NCI-H748 treated with DMSO at 0.1 percent for 48 hours (cell line): ENCODE measurements at places on chromosomes 5 and 9.

GRCh38 chr5:3393122-3393919, 202.3 kb upstream of the IRX1 start:
- DNase-seq: no peak

DNA sequence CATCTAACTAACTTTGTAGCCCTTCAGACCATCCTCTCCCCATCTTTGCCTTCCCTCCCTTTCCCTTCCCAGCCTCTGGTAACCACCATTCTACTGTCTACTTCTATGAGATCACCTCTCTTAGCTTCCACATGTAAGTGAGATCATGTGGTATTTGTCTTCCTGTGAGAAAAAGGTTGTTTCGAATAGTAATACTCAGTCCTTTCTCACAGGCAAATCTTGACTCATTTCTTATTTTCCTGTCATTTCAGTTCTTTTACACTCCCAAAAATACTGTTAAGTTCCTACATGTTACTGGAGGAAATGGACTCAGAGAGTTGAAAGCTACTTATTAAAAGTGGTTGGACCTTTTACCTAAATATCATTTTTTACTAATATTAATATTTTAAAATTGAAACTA, 82.1 kb downstream of the SLF1 start:
- DNase-seq: no peak

DNA sequence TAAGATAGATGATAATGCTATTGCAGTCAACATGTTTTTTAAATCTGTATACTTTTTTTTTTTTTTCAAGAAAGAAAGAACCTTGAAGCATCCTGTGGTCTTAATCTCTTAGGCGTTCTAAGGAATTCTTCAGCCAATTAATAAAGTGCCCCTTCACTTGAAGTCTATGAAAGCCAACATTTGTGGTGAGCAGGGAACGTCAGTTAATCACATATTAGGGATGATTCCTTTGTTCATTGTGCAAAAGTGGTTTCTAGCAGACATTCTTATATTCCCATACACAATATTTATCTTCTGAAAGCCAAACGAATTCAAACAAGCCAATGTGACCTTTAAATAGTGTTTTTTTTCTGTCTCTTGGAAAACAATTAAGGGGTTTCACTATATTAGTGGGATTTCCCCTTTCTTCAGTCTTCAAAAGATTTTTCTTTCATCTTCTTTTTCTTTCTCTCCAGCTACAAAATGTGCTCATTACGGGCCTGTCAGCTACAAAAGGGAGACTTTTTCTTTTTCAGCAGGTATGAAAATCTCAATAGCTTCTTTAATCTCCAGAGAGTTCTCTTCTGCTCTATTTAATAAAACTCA, 40.1 kb downstream of the TMEM167A start:
- no peak for DNase-seq

DNA sequence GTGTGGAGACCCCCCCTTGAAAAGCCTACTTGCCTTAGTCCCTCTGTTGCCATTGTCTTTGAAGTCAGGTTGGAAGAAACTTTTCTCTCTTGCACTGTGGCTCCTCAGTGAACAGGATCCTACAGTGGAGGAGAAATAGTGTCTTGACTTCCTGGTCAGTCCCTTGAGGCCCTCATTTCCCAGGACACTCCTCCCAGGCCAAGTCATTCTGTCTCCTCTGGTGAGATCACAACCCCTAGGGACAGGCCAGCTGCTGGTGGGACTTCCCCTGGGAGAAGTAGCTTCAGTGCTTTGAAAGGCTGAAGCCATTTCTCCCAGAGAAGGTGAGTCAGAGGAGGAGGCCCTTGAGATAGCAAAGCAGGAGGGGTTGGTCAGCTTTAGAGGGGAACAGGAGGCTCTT, 10.1 kb upstream of the GRIA1 start:
- no peak for DNase-seq

DNA sequence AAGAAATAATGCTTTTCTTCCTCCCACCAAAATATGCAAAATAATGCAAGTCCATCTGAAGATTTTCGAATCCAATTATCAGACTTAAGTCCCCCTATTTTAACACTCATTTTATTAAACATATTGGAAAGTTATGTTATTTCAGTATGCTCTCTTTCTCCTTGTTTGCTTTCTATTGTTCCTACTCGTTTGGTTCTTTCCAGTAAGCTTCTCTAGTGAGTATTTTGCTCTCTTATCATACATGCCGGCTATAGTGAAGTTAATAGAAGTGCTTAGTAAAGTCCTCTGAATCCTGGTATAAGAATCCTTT, 517 bp downstream of the ALDH1A1 start:
- DNase-seq: no peak

DNA sequence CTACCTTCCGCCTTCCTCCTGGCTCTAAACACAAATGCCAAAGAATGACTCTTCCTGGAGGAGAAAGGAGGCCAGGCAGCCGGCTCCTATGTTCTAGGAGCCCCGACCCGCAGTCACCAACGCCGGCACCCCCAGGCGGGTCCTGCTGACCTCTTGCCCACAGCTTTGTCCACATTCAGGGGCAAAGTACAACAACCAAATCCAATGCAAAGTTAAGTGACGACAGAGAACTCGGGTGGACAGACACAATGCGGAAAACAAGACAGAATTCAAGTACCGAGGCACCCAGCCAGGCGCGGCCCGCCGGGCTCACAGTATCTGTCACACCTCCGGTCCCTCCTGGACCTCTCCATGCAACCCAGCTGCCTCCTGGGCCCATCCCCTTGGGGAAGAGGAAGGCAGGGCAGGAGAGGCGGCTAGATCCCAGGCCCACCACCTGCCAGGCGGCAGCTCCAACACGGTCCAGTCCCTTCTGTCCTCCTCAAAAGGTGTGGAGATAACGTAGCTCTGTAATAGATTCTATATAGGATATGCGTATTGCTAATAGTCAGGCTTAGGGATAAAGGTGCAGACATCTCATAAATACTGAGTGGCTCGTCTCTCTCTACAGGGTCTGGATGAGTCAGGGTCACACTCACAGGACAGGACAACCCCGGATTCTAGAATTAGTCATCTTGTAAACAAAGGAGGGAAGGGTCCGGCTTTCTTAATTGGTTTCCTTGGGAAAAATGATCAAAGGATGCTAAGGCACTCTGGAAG, 46.9 kb upstream of the UBAC1 start:
- DNase-seq: no peak

- no peak for DNase-seq
Observed at GRCh38 chr5:177003649-177004048, 2.9 kb downstream of the UIMC1 start.

GRCh38 chr5:141413540-141414069, 818 bp downstream of the PCDHGA10 start:
- DNase-seq: peak; percentile 7

DNA sequence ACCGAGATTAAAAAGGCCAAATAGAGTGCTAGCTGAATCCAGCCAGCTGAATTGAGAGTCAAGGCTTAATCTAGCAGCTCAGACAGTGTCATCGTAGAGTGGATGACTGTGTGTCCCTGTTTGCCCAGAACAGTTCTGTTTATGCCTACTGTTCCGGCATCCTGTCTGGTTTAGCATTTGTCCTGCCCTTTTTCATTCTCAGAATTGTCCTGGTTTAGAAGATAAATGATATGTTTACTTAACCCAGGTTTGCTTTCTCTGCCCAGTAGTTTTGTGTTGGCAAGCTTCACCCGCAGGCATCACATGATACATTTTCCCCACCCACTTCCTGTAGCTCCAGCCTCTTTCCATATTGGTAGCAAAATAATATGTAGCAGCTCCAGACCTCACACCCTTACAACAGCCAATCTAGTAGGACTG, 41.3 kb upstream of the ZSWIM6 start:
- DNase-seq: peak; percentile 72
